Osteocyte (in vitro differentiated cells): ENCODE measurements at places on chromosomes 7 and 10.
A peak's percentile ranks its signal among the peaks of the same experiment; 100 is the strongest.

GRCh38 chr7:35185908-35186731, 67.8 kb downstream of the TBX20 start:
- no peak for DNase-seq
- H3K27ac ChIP-seq: no peak overlapping the region
- peaks cover 33% of the 10 kb centered on the region for H3K27me3 ChIP-seq
- peak overlapping the region; percentile 78 for H3K4me3 ChIP-seq
- peaks cover 12% of the 10 kb centered on the region for H3K4me1 ChIP-seq

DNA sequence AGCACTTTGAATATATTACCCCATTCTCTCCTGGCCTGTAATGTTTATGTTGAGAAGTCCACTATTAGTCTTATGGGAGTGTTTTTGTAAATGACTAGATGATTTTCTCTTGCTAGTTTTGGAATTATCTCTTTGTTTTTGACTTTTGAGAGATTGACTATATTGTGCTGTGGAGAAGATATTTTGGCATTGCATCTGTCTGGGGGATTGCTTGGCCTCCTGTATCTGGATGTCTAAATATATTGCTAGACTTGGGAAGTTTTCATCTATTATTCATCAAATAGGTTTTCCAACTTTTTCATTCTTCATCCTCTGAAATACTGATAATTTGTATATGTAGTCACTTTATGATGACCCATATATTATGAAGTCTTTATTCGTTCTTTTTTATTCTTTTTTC, 277.1 kb upstream of the PCDH15 start:
- H3K36me3 ChIP-seq: no peaks in the 10 kb centered on the region
- no peak overlapping the region for H3K4me3 ChIP-seq
- peaks cover 3% of the 10 kb centered on the region for H3K4me1 ChIP-seq
- no peak overlapping the region for H3K27ac ChIP-seq
- peaks cover 4% of the 10 kb centered on the region for H3K27me3 ChIP-seq

GRCh38 chr7:139687980-139688632, 89.7 kb downstream of the HIPK2 start:
- H3K4me3 ChIP-seq: no peak overlapping the region
- peaks cover 32% of the 10 kb centered on the region for H3K4me1 ChIP-seq
- H3K27ac ChIP-seq: peak overlapping the region; percentile 67
- H3K27me3 ChIP-seq: no peaks in the 10 kb centered on the region

DNA sequence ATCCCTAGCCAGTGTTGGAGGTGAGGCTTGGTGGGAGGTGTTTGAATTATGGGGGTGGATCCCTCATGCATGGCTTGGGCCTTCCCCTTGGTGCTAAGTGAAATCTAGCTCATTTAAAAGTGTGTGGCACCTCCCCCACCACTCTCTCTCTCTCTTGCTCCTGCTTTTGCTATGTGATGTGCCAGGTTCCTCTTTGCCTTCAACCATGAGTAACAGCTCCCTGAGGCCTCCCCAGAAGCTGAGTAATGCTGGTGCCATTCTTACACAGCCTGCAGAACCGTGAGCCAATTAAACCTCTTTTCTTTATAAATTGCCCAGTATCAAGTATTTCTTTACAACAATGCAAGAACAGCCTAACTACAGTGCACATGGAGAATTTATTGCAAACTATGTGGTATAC, 188.8 kb upstream of the POT1 start:
- H3K4me3 ChIP-seq: no peak overlapping the region
- no peaks in the 10 kb centered on the region for H3K27me3 ChIP-seq
- no peak overlapping the region for H3K27ac ChIP-seq

- H3K4me1 ChIP-seq: peaks cover 27% of the 10 kb centered on the region
- no peak for DNase-seq
- H3K4me3 ChIP-seq: no peak overlapping the region
- H3K27me3 ChIP-seq: peaks cover 36% of the 10 kb centered on the region
- H3K27ac ChIP-seq: no peak overlapping the region
These were observed 66.5 kb downstream of the SYPL1 start for GRCh38 chr7:106045586-106045985.

DNA sequence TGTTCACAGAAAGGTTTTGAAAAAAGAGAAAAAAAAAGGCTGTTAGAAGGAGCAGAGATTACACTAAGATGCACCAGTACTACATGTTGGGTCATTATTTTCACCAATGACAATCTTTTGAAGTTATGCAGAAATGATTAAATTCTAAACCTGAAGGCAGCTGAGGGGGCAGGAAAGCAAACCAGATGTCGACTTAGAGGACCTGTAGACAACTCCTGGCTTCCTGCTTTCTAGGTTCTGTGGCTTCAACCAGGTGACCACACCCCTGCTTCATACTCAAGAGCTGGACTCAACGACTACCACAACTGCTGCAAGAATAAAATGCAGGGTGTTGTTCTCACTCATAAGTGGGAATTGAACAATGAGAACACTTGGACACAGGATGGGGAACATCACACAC, 30.0 kb downstream of the MYOF start:
- no peak for DNase-seq
- peaks cover 62% of the 10 kb centered on the region for H3K36me3 ChIP-seq
- no peaks in the 10 kb centered on the region for H3K27me3 ChIP-seq
- H3K4me3 ChIP-seq: no peak overlapping the region
- peaks cover 38% of the 10 kb centered on the region for H3K4me1 ChIP-seq

- peaks cover 3% of the 10 kb centered on the region for H3K36me3 ChIP-seq
- no peak overlapping the region for H3K4me3 ChIP-seq
- H3K27me3 ChIP-seq: no peaks in the 10 kb centered on the region
- no peak for DNase-seq
These were observed 133.4 kb downstream of the LRRC4 start for GRCh38 chr7:127897704-127898454.

GRCh38 chr10:70492786-70493659, 14.5 kb downstream of the PALD1 start:
- no peak overlapping the region for H3K27ac ChIP-seq
- no peaks in the 10 kb centered on the region for H3K27me3 ChIP-seq
- H3K4me1 ChIP-seq: no peaks in the 10 kb centered on the region
- no peak for DNase-seq
- H3K4me3 ChIP-seq: no peak overlapping the region
- H3K36me3 ChIP-seq: no peaks in the 10 kb centered on the region

- H3K27ac ChIP-seq: no peak overlapping the region
- peaks cover 21% of the 10 kb centered on the region for H3K4me1 ChIP-seq
- H3K4me3 ChIP-seq: no peak overlapping the region
- H3K27me3 ChIP-seq: no peaks in the 10 kb centered on the region
These were observed 90.7 kb downstream of the SRPK2 start for GRCh38 chr7:105297985-105298384.

DNA sequence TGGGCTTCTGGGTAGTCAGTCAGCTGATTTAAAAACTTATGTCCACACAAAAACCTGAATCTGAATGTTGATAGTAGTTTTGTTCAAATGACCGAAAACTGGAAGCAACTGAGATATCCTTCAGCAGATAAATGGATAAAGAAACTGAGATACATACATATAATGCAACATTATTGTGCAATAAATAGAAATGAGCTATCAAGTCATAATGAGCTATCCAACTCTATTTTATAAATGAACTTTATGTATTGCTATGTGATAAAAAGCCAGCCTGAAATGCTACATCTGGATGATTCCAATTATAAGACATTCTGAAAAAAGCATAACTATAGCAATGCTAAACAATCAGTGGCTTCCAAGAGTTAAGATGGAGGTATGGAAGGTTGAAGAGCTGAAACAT, 748.7 kb downstream of the TNS3 start:
- DNase-seq: no peak
- peaks cover 8% of the 10 kb centered on the region for H3K4me1 ChIP-seq
- no peak overlapping the region for H3K4me3 ChIP-seq
- no peak overlapping the region for H3K27ac ChIP-seq
- no peaks in the 10 kb centered on the region for H3K36me3 ChIP-seq

GRCh38 chr10:108822026-108822425, 1101.3 kb downstream of the XPNPEP1 start:
- H3K36me3 ChIP-seq: no peaks in the 10 kb centered on the region
- H3K4me3 ChIP-seq: no peak overlapping the region
- H3K4me1 ChIP-seq: no peaks in the 10 kb centered on the region
- H3K27me3 ChIP-seq: no peaks in the 10 kb centered on the region
- H3K27ac ChIP-seq: no peak overlapping the region

- H3K27ac ChIP-seq: no peak overlapping the region
- H3K4me1 ChIP-seq: peaks cover 3% of the 10 kb centered on the region
- H3K4me3 ChIP-seq: no peak overlapping the region
- peaks cover 59% of the 10 kb centered on the region for H3K27me3 ChIP-seq
- DNase-seq: no peak
- H3K36me3 ChIP-seq: no peaks in the 10 kb centered on the region
These were observed 74.4 kb upstream of the PAX2 start for GRCh38 chr10:100670828-100671479.

DNA sequence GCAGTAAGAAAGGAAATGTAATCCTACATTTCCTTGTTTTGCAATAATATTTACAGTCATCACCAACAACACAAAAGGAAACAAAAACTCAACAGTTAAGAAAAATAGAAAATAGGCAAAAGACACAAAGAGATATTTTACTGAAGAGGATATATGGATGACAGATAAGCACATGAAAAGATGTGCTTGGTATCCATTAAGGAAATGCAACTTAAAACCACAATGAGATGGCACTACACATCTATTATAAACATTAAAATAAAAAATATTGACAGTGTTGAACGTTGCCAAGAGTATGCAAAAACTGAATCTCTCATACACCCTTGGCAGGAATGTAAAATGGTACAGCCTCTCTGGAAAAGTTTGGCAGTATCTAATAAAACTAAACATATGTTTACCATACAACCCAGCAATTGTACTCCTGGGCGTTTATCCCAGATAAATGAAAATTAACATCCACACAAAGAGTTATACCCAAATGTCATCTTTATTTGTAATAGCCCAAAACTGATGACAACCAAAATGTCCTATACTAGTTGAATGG, 5.4 kb downstream of the CEP41 start:
- no peak overlapping the region for H3K27ac ChIP-seq
- peaks cover 1% of the 10 kb centered on the region for H3K36me3 ChIP-seq
- H3K4me1 ChIP-seq: peaks cover 10% of the 10 kb centered on the region

DNA sequence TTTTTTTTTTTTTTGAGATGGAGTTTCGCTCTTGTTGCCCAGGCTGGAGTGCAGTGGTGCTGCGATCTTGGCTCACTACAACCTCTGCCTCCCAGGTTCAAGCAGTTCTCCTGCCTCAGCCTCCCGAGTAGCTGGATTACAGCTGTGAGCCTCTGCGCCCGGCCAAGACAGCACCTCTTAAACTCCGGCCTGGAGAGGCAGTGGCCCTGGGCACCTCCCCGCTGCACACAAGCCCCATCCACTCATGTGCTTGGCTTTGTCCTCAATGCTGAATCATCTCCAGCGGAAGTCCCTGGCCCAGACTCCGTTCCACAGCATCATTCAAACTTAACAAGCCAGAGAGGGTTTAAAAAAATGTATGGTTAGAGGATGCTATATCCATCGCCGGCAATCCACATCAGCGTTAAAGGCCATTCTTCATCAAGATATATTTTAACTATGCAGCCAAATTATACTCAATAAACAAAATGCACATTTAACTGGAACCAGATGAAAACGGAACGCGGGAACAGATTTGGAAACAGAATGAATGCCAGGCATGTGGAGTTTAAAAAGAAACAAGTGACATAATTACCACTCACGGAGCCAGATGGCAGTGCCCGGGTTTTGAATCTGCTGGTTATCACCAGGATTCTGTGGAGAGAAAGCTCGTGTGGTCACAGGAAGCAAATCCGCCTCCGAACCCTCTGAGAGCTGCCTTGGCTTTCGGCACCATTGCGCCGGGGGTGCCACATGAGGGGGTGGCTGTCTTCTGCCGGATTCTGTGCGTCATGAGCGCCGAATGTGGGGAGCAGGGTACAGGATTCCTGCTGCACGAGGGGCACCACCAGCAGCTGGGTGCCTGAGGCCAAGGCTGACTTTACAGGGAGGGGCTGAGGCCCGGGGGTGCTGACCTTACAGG, 45.6 kb upstream of the CFAP46 start:
- no peak overlapping the region for H3K27ac ChIP-seq
- no peak for DNase-seq
- H3K4me3 ChIP-seq: no peak overlapping the region
- no peaks in the 10 kb centered on the region for H3K27me3 ChIP-seq
- no peaks in the 10 kb centered on the region for H3K4me1 ChIP-seq
- no peaks in the 10 kb centered on the region for H3K36me3 ChIP-seq

DNA sequence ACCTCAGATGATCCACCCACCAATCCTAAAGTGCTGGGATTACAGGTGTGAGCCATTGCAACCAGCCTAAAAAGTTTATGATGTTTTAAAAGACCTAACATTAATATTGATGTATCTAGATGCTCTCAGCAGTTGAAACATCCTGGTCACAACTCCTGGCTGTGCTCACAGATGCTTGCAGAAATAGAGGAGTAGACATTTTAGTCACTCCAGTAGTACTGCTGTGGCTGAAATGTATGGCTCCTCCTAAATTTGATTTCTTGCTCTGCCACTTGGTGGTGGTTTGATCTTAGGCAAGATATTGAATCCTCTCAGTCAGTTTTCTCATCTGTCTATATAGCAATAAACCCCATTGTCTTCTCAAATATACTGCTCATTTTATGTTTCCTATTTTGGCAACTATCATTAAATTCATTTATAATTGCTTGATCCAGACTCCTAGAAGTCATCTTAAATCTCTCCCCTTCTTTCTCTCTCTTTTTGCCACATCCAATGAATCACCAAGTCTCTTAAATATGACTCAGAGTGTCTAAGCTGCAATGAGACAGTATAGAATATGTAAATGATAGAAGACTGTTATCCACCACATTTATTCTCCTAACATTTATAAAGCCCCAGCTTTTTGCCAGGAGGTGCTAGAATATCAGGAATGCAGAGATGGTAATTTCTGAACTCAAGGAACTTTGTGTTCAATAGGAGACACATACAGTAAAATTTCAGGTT, 78.1 kb upstream of the NRBF2 start:
- H3K4me3 ChIP-seq: no peak overlapping the region
- peaks cover 4% of the 10 kb centered on the region for H3K4me1 ChIP-seq
- DNase-seq: no peak
- H3K27ac ChIP-seq: no peak overlapping the region
- peaks cover 2% of the 10 kb centered on the region for H3K27me3 ChIP-seq
- H3K36me3 ChIP-seq: no peaks in the 10 kb centered on the region

GRCh38 chr7:2108071-2108455, 124.7 kb downstream of the MAD1L1 start:
- H3K36me3 ChIP-seq: peaks cover 2% of the 10 kb centered on the region
- no peaks in the 10 kb centered on the region for H3K27me3 ChIP-seq
- no peak overlapping the region for H3K4me3 ChIP-seq
- peaks cover 76% of the 10 kb centered on the region for H3K4me1 ChIP-seq

- peaks cover 4% of the 10 kb centered on the region for H3K4me1 ChIP-seq
- H3K27me3 ChIP-seq: no peaks in the 10 kb centered on the region
- peak; percentile 90 for DNase-seq
- H3K27ac ChIP-seq: no peak overlapping the region
- H3K36me3 ChIP-seq: no peaks in the 10 kb centered on the region
- no peak overlapping the region for H3K4me3 ChIP-seq
These were observed 23.1 kb upstream of the ST7 start for GRCh38 chr7:116929914-116930913.

DNA sequence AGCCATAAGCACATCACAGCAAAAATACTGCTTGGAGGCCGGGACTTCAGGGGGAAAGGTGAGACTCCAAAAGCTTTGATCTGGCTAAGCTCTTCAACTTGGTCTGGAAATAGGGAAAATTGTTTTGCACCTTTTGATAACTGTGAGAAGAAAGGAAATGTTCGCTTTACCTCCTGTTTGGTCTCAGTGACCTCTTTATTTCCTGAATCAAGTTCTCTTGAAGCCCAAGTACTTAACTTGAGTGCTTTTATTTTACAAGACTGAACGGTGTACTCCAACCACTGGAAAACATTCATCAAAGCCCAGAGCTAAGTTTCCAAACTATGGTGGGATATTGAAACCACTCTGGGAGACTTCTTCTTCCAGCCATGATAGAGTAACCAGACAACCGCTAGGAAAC, 5.3 kb downstream of the C10orf90 start:
- no peak for DNase-seq
- H3K4me3 ChIP-seq: no peak overlapping the region
- H3K36me3 ChIP-seq: no peaks in the 10 kb centered on the region
- H3K27me3 ChIP-seq: peaks cover 7% of the 10 kb centered on the region
- H3K4me1 ChIP-seq: peaks cover 5% of the 10 kb centered on the region
